ENCODE measurements at places on chromosomes 2 and 18.

- DNase-seq: no peak
These were observed 468.3 kb downstream of the EIPR1 start for GRCh38 chr2:2909086-2910035.

DNA sequence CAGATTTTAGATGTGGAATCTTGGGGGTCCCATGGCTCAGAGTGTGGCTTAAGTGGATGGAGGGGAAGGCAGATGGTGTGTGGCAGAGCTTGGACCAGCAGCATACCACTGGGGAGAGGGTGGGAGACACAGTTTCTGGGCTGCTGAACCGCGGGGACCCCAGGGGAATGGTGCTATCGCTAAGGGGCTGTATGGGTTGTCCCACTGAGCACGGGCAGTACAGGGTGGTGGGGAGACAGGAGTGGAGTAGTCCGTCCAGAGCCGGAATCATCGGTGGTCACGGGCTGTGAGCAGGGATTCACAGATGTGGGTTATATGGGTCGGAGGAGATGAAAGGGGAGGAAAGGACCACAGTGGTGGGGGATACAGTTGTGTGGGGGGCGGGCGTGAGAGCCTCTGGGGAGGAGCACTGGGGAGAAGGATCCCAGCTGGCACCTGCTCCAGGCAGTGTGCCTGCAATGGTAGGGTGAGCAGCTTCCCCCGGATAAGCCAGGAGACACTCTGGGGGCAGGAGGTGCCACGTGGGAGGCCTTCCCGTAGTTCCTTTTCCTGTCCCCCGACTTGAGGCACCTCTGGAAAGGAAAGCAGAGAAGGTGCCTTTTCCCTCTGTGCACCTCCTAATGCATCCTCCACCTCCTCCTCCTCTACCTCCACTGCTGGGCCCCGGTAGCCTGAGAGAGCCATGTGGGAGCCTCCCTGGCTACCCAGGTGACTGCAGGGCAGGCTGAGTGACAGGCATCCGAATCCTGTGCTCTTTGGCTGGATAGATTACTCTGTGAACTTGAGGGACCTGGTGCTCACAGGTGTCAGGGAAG, 24.9 kb downstream of the IGFBP5 start:
- DNase-seq: no peak

DNA sequence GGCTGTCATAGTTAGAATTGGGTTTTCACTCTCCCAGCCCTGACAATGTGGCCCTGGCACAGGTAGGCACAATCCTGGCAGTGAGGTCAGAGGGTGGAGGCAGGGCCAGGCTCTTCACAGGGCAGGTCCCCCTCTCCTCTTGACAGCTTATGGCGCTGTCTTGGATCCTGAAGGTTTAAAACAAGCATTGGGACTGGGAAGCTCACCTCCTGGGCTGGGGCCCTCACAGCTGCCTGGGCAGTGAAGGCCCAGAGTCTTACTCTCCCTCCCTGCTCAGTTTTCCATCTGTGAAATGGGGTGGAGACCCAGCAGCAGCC, 23.3 kb downstream of the LBH start:
- DNase-seq: no peak

- DNase-seq: no peak
These were observed 507 bp downstream of the CNNM4 start for GRCh38 chr2:96760986-96761832.

GRCh38 chr2:163735685-163736432, at the start of gene FIGN:
Gene FIGN, minus strand, starts transcription at chr2:163736008. Its CDS starts 1,081 bp downstream, at chr2:163734927.
- DNase-seq: peak; percentile 74

GRCh38 chr2:15040429-15041084, 408.0 kb downstream of the LRATD1 start:
- no peak for DNase-seq

DNA sequence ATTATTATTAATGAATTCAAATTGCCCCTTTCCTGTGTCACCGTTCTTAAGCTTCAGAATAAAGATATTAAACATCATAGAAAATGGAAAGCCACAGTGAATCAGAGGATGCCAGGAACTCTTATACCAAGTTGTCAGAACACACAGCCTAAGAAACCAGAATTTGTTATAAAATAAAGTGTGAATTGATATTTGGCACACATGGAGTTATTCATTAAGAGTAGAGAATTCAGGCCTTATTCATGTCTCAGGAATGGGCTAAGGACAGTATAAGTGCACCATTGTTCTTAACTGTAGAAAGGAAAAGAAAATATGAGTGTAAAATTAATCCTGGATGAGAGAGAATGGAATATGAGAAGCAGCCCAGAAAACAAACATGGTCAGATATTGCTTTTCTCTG, 86.7 kb upstream of the ATP8B1 start:
- no peak for DNase-seq

DNA sequence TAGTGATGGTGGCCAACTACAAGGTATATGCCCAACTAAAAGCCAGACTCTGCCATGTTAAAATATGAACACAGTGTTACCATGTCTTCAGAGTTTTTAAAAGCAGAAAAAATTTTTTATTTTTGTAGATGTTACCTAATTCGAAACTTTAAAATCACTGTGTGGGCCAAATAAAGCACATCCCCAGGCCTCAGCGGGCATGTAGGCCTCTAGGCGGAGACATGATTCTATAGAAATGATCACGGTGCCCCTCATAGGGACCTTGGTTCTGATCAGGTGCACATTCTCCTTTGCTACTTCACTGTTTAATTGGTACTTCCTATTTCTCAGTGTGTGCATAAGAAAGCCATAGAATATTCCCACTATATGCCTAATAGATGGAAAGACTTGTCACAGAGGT, 349.2 kb downstream of the XIRP2 start:
- DNase-seq: no peak

GRCh38 chr2:180722551-180723239, 257.7 kb upstream of the UBE2E3 start:
- DNase-seq: no peak

- DNase-seq: no peak
These were observed 73.5 kb downstream of the MYO1B start for GRCh38 chr2:191318729-191319078.

- no peak for DNase-seq
These were observed 125.6 kb upstream of the MYT1L start for GRCh38 chr2:2456721-2457120.

DNA sequence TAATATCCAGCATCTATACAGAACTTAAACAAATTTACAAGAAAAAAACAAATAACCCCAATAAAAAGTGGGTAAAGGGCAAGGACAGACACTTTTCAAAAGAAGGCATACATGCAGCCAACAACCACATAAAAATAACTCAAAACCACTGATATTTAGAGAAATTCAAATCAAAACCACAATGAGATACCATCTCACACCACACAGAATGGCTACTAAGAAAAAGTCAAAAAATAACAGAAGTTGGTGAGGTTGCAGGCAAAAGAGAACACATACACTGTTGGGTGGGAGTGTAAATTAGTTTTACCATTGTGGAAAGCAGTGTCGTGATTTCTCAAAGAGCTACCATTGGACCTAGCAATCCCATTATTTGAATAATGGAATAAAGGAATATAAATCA, 1973.9 kb upstream of the LRRTM1 start:
- DNase-seq: no peak

GRCh38 chr2:67824186-67824585, 238.6 kb downstream of the C1D start:
- no peak for DNase-seq

GRCh38 chr18:35983147-35983546, 10.7 kb downstream of the RMP24 start:
- DNase-seq: no peak

DNA sequence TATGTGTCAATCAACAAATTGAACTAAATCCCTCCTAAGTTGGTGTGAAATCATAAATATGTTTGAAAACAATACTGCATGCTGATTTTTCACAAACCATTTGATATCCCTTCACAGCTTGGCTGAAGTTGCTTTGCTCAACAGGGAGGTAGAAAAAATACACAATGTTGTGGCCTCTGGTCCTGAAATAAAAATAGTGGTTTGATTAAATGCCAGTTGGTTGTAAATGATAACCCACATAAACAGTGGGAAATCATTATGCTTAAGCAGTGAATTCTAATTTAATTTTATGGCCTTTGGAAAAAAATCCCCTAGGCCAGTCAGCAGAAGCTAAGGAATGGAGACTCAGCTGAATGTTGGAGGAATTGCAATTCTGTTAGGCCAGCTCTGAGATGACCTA, 359.4 kb upstream of the CWC22 start:
- DNase-seq: no peak

DNA sequence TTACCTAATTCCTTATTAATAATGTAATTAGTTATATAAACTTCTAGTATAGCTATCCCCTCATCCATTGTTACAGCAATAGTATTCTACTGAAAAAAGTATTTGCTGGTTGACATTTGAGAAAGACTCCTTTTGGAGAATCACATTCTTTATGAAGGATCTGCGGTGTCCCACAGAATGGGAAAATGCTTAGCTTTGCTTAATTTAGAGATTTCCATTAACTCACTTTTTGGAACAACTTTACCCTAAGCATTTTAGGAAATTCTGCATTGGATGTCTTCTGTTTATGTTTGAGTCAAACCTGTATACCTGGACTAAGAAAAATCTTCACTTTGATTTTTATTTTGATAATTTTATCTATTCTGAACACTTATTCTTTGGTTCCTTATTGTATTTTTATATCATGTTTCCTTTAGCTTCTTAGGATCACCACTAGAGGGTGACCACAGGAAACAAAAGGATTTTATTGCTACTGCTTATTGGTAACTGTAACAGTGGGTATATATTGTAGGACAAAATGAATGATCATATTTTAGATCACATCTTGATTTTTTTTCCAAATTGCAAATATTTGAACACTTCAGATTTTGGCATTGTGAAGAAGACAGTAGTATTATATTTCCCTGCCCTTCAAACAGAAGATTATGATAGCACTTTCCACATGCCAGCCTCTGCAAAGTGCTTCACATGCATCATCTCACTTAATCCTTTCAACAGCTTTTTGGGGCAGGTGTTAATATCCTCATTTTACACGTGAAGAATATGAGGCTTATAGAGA, 79.6 kb downstream of the MIB1 start:
- no peak for DNase-seq

DNA sequence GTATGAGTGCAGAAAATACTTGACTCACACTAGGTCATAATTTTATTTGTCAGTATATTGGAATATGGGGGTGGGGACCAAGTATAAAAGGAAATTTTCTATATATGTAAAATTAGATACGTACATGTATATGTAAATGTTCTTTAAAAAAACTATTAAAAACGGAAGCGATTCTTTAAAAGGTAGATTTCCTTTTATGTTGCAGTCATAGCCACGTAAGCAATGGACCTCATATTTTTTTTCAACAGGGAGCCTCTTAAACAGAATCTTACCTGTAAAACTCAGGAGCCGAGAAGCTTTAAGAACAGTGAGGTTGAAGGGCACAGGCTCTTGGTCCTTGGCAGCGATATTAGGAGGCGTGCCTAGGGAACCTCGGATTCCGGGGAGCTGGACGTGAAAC, 3.3 kb downstream of the RHBDD1 start:
- DNase-seq: no peak

DNA sequence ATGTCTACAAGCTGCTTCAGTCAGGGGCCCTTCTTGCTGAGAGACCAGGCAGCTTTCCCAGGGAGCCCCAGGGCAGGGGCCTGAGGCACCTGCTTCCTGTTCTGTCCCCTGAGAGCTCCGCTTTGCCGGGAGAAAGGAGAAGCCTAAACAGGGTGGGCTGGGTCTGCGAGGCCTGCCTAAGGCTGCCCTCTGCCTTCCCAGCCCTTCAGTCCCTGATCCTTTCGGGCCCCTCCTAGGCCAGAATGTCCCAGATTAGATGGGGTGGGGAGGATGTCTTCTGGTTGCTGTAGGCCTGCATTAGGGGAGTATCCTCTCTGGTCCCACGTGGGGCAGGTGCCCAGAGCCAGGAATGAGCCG, 72.4 kb downstream of the TGOLN2 start:
- DNase-seq: no peak

DNA sequence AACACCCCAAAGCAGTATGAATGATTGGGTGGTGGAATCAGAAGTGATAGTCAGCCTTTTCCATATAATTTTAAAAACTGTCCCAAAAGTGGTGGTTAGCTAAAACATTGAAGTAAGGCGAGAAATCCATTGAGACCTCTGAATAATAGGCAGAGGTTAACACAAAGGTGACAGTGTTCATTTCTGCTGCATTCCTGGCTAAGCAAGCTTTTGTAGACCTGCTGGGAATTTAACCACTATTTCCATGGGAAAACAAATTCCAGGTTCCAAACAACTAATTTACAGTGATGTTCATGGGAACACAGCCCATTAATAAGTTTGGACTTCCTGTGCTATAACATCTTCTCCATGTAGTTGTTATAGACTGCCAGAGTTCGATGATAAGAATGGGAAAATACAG, 6.3 kb upstream of the INO80D start:
- no peak for DNase-seq

- no peak for DNase-seq
These were observed 155.0 kb upstream of the OTX1 start for GRCh38 chr2:62895632-62896009.

DNA sequence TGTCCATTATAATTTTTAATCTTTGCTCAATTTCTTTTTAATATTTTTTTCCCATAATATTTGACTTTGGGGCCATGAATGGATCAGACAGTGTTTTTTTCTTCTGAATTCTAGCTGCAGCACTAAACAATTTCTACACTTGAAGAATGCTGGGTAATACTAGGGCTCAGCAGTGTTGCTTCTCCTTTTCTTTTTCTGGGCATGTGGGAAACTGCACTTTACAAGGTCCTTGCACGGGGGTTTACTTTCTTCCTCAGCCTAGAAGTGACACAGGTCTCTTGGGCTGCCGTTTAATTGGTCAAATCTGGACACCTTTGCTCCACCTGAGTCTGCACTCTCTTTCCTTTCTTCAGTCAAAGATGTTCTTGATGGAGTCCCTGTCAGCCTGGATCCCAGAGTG, 135.4 kb upstream of the APCDD1 start:
- no peak for DNase-seq

DNA sequence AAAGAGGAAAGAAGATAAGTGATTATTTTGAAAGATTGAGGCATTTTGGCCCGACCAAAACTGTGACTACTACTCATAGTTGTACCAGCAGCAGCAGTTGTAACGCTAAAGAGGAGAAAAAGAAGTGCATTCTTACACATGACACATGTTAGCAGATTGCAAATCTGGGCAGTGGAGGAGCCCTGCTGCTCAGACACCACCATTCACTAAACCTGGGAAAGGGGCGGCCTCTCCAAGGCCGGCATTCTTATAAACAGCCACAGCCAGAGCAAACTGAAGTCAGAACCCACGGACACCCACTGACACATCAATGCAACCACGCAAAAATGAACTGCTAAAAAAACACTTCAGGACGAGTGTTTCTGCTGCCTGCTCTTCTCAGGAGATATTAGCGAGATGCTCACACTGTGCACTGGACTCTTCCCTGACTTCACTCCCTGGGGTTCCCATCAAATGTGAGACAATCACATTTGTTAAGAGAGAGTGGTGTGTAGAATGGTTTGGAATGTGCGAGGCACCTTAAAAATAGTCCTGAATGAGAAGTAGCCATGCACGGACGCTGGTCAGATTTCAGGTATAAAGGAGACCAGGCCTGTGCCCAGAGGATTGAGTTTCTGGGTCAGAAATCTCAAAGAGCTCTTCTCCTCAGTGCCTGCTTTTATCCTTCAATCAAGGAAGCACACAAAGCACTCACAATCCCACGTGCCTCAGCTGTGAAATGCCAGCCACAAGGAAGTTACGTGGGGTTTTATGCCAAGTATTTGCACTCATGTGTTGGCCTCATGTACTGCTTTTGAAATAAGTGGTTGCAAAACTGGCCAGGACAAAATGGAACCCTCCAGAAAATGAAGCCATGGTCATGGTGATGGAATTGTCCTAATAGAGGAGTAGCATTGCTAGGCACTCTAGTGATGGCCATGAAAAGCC, 83.4 kb downstream of the MTCL1 start:
- DNase-seq: no peak

Data from RWPE2 (cell line).